ENCODE measurements at places on chromosomes 6 and 20. TPM values are rescaled to one million over a fixed set of nuclear protein-coding genes. Genes with fewer than 3 reads are reported as not detected.

Gene RAET1L
- not detected for total RNA-seq

Gene SNPH
- 6.3 TPM for total RNA-seq

Gene TBX18
- total RNA-seq, result 0.68 TPM

Gene OTOR
- total RNA-seq, result not detected

Gene TMEM74B
- 0.60 TPM for total RNA-seq

Gene COL19A1
- total RNA-seq, result not detected

Gene CDH4
- 0.17 TPM for total RNA-seq

Gene MLN
- not detected for total RNA-seq

Gene FAM184A
- 0.17 TPM for total RNA-seq

Gene NOX3
- total RNA-seq, result not detected

Gene ZNF831
- total RNA-seq, result under 0.01 TPM

Gene ZBP1
- not detected for total RNA-seq

Gene FERMT1
- total RNA-seq, result 0.28 TPM

Gene SRMS
- total RNA-seq, result not detected

Gene LY6G5C
- total RNA-seq, result 3.6 TPM

Gene KCNK5
- total RNA-seq, result 0.17 TPM

Gene YIPF3
- 135 TPM for total RNA-seq

Gene UTRN
- 719 TPM for total RNA-seq

Gene SNAI1
- total RNA-seq, result 1.5 TPM

Gene MAS1
- not detected for total RNA-seq

Gene TM9SF4
- total RNA-seq, result 33.5 TPM

Gene GSTA3
- not detected for total RNA-seq

Gene SIRPA
- 55.2 TPM for total RNA-seq

Gene CST5
- not detected for total RNA-seq

Gene COX4I2
- total RNA-seq, result not detected

Gene EYS
- total RNA-seq, result not detected

Gene DDRGK1
- total RNA-seq, result 53.1 TPM

Gene TRIM31
- not detected for total RNA-seq

Gene C6orf136
- 3.5 TPM for total RNA-seq

Gene CST3
- 284 TPM for total RNA-seq

Gene HFE
- 6.2 TPM for total RNA-seq

Gene GINS1
- 20.8 TPM for total RNA-seq

Gene BMP7
- not detected for total RNA-seq

Gene HLA-DQA1
- not detected for total RNA-seq

Gene PNISR
- 73.7 TPM for total RNA-seq

Gene LPA
- total RNA-seq, result not detected

Gene ATF6B
- total RNA-seq, result 13.4 TPM

Gene NFATC2
- 4.8 TPM for total RNA-seq

Gene SNX3
- 212 TPM for total RNA-seq

Gene SLC25A27
- total RNA-seq, result 1.9 TPM

Gene WFDC10A
- not detected for total RNA-seq

Gene GPX5
- not detected for total RNA-seq

Gene BPIFB2
- total RNA-seq, result not detected

Gene SERPINB1
- 32.2 TPM for total RNA-seq

Gene CALHM4
- not detected for total RNA-seq
